ENCODE measurements at places on chromosomes 11 and 22.

- DNase-seq = no peak
Measured at GRCh38 chr11:33616552-33616951, 84.1 kb downstream of the C11orf91 start.

DNA sequence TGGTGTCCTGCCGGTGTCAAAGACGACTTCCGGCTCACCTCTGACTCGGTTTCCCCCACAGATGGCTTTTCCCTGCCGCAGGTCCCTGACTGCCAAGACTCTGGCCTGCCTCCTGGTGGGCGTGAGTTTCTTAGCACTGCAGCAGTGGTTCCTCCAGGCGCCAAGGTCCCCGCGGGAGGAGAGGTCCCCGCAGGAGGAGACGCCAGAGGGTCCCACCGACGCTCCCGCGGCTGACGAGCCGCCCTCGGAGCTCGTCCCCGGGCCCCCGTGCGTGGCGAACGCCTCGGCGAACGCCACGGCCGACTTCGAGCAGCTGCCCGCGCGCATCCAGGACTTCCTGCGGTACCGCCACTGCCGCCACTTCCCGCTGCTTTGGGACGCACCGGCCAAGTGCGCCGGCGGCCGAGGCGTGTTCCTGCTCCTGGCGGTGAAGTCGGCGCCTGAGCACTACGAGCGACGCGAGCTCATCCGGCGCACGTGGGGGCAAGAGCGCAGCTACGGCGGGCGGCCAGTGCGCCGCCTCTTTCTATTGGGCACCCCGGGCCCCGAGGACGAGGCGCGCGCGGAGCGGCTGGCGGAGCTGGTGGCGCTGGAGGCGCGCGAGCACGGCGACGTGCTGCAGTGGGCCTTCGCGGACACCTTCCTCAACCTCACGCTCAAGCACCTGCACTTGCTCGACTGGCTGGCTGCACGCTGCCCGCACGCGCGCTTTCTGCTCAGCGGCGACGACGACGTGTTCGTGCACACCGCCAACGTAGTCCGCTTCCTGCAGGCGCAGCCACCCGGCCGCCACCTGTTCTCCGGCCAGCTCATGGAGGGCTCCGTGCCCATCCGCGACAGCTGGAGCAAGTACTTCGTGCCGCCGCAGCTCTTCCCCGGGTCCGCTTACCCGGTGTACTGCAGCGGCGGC lies 5.5 kb downstream of the B3GNT6 start:
- no peak for DNase-seq

DNA sequence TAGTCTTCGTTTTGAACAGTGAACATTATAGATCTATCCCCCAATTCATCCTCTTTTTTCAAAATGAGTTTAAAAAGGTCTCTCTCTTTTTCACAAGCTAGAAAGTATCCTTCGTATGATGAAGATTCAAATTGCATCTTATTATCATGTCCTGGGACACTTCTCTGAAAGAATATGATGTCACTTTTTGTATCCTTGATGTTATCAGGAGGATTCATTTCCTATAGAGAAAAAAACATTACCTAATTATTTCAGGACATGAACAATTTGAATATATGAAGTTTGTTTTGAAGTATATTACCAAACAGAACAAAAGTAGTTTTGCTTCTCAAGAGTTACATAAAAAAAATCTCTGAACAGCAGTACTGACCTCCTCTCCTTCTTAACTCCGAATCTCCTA lies 20.3 kb downstream of the IL18 start:
- no peak for DNase-seq

DNA sequence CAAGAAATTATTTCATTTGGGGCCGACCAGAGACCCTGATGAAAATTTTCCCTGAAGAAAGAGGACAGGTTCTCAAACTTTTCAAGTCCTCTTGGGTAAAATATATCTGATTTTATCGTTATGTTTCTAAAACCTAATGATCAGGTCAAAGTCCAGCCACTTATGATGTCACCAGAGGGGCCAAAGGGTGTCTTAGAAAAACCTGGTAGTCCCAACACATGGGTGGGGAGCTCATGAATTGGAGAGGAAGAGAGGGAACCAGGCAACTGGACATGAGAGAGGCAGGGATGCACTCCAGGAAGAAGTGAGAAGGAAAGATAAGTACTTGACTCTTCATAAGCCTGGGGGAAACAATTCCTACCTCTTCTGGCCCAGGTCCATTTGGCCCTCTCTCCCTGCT lies 9.2 kb downstream of the SLC5A1 start:
- no peak for DNase-seq

DNA sequence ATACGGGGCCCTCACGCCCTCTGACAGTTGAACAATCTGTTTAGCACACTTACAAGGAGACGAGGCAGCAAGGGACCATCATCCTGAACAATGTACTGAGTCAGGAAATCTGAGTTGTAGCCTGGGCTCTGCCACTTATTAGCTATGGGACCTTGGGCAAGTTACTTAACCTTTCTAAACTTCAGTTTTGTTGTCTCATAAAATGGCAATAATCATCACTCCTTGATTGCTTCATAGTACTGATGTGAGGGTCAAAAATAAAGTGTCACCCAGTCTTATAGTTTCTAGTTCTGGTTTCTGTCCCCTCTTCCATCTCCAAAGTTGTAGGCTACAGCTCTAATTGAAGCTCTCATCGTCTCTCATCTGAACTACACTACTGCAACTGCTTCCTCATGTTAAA lies 46.7 kb downstream of the RELT start:
- no peak for DNase-seq

GRCh38 chr11:129117595-129118350 lies 74.4 kb downstream of the ARHGAP32 start:
- DNase-seq = peak; percentile 44

- no peak for DNase-seq
Measured at GRCh38 chr11:45737056-45737455, 67.9 kb upstream of the SLC35C1 start.

GRCh38 chr22:39219071-39220039 lies 25.4 kb downstream of the PDGFB start:
- DNase-seq = no peak

- peak; percentile 77 for DNase-seq
Measured at GRCh38 chr22:50030297-50031188, 18.0 kb upstream of the IL17REL start.

DNA sequence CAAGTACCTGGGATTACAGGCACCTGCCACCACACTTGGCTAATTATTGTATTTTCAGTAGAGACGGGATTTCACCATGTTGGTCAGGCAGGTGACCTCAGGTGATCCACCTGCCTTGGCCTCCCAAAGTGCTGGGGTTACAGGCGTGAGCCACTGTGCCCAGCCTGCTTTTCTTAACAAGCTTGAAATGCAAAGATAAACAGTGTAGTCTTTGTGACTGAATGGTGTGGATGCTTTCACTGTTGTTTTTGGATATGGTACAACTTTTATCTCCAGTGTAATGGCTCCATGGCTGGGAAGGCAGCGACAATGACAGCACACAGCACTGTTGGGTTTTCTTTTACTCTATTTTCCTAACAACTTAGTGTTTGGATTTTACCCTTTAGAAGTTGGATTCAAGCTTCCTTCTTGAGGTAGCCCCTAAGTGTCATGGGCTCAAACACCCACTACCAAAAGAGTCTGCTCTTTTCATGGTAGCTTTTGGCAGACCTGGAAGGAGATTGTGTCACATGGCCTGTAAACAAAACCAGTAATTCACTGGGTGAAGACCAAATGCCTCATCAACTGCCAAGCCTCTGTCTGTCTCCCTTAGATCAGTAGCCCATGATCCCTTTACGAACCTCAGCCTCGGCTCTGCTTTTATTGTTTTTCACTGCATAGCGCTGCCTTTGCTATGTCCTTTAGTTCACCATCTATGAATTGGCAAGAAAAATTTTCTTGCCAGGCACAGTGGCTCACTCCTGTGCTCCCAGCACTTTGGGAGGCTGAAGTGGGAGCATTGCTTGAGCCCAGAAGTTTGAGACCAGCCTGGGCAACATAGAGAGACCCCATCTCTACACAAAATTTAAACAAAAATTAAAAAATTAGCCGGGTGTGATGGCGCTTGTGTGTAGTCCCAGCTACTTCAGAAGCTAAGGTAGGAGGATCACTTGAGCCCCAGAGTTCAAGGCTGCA lies 6.4 kb downstream of the VPS51 start:
- DNase-seq = no peak

DNA sequence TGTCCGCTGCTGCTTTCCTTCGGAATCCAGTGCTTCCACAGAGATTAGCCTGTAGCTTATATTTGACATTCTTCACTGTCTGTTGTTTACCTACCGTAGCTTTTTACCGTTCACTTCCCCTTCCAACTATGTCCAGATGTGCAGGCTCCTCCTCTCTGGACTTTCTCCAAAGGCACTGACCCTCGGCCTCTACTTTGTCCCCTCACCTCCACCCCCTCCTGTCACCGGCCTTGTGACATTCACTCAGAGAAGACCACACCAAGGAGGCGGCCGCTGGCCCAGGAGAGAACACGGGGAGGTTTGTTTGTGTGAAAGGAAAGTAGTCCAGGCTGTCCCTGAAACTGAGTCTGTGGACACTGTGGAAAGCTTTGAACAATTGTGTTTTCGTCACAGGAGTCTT lies 15.4 kb upstream of the ST14 start:
- DNase-seq = no peak

GRCh38 chr11:65121447-65121864 lies 478 bp downstream of the FAU start:
- no peak for DNase-seq

DNA sequence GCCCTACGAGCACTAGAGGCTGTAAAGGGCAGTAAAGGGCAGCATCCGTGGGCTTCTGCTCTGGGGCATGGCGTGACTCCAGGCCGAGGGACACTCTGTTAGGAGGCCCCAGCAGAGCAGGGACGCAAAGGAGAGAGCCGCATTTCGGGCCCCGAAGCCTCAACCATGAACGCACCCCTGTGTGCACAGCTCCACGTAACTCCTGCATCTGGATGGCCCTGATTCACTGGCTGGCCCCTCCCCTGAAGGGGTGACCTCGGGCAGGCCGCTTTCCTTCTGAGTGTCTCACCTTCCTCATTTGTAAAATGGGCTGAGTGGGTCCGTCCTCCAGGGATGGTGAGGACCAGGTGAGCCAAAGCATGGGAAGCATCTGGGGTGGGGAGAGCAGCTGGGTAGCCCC lies 13.6 kb downstream of the SHISAL1 start:
- DNase-seq = no peak

DNA sequence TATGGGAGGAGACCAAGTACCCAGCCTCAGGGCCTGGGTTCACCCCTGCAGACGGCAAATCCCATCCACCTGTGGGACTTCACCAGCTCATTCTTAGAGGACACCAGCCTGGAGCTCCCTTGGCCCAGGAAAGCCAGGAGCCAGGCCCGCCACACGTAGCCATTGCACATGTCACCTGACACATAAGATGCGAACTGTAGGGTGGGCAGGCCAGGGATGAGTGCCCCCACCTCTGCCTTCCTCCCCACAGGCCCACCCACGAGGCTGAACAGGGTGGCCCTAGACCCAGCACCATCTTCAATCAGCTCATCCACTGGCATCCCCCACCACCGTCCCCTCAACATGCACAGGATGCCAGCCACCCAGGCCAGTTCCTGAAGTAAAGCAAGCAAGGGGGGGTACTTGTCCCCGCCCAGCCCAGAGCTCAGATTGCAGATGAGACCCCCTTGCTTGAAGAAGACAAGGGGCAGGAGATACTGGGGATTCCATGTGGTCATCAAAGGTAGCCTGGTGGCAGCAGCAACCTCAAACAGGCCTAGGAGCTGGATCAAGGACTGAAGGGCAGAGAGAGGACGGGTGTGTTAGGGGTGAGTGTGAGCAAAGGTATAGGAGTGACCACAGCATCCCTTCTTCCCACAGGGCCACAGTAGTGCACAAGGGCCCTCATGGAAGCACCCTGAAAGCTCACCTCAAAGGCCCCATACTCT lies 45.6 kb downstream of the IGLL5 start:
- no peak for DNase-seq

DNA sequence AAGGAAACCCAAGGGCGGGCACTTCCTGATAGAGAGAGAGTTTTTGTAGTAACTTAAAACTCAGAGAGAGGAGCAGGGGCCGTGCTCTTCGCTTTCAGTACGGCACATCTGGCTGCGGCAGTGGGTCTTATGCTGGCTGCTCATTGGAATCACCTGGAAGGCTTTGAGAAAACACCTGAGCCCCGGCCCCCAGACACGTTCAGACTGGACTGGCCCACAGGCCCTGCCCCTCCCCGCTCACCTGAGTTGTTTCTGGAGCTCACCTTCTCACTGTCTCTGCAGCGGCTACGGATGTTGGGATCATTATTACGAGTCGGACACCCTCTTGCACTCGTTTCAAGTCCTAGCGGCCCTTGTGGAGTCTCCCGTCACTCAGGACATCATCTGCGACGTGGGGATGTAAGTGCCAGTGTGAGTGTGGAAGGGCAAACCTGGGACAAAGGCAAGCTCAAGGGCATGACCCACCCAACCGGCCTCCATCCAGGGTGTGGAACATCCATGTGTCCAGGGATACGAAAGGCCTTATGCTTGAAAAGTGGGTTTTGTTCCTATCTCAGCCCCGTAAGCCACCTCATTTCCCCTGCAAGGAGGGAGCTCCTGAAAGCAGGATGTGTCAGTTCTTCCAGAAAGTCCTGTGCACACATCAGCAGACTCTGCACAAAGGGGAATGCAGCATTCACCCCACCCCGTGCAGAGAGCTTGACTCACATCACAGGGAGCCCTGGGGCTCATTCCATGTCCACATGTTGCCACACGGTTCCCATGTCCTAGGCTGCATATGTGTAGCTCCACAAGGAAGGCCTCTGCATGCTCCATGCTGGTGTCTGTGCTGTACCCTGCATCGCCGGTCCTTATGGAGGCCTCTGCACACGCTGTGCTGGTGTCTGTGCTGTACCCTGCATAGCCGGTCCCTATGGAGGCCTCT lies 5.4 kb downstream of the NADSYN1 start:
- DNase-seq = no peak

DNA sequence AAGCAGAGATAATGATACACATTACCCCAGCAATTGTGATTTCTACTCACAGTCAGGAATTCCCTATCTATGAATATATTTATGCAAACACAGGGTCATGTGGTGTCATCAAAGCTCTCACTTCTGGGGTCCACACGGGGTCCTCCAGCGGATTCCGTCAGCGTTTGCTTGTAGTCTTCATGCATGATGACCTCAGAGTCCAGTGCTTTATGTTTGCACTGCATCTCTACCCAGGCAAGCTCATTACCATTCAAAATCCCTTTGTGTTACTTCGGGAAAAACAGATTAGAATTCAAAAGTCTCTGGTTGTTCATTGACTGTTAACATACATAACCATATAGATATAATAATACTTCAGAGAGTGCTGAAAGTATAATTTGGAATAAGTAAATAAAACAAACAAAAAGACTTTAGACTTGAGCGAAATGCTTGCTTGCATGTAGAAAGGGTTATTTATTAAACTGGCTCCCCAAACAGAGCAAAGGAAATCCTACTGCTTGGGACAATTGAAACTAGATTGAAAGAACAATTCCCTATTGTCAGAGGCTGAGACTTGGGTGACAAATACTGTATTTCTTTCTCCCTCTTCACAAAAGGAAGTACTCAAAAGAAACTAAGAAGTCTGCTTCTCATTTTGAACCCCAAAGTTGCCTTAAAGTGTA lies 423.1 kb downstream of the ETS1 start:
- no peak for DNase-seq

GRCh38 chr11:36215693-36216060 lies 73.5 kb downstream of the COMMD9 start:
- DNase-seq = no peak

All from activated CD4-positive, alpha-beta T cell treated with anti-CD3 and anti-CD28 coated beads for 24 hours (primary cell).